ENCODE measurements at places on chromosomes 5 and 9.

DNA sequence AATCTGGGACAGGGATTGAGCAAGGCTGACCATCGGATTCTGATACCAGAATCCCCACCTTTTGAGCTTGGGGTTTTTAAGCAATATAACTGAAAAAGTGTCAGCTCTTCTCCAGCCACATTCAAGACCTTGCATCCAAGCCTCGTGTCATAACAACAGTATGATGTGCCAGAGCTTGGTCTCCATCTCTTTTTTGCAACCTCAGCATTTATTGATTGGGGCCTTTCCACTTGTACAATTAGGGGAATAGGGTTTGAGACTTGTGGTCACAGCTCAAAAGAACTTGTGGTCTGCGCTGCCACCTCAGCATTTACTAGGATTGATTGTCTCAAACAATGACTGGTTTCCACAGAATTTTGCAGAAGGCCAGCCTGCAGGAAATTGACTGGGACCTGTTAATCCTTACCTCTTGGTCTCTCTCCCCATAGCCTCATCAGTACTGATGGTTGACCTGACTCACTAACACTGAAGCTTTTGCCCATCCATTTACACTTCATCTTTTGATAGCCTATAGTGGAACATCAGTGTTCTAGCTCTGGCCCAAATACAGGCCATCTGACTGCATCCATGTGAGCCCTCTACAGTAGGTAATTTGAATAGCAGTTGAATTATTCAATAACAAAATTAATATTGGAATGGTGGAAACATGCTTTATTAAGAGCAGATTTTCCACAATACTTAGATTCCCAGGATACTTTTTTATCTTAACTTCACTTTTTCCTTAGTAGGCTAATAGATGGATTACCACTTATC is 381.6 kb upstream of the PRR16 start:
- DNase-seq: no peak

DNA sequence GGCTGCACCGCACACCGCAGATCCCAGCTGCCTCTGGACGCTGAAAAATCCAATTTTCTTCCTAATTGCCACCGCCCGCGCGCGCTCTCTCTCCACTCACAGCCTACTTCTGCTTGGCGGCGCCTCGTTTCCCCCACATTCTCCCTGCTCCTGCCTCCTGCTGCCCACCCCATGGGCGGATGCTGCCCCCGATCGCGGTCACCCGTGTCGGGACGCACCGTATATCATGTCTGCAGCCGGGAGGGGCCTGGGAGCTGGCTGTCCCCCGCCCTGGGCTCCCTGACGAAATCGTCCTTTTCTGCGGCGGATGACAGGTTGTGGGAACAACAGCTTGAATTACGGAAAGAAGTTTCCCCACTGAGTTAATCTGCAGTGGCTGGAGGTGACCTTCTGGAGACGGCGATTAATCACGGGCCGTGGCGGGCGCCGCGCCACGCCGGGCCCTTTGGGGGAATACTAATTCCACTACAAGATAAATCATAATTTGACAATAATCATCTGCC is 36.3 kb upstream of the PSD2 start:
- DNase-seq: no peak

DNA sequence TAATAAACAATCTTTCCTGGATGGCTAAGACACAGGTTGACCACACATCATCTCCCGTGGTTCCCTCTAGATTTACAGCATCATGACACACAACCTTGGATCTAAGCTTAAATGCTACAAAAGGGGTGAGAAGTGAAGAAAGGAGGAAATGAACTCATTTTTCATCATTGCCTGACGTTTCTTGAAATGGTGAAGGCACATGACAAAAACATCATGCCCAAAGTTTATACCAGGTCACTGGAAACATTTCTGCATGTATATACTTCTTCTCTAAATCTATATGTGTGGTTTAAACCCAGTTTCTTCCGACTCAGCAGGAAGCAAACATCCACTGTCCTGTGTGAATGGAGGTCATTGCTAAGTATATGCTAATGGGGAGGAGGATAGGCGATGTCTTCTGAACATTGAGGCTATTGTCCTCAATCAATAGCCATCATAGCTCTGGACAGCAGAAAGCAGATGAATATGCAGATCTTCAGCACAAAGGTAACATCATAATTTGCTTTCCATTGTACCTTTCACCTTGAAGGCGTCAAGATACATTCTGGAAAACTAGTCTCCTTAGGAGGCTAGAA is 137.4 kb downstream of the MED27 start:
- no peak for DNase-seq

DNA sequence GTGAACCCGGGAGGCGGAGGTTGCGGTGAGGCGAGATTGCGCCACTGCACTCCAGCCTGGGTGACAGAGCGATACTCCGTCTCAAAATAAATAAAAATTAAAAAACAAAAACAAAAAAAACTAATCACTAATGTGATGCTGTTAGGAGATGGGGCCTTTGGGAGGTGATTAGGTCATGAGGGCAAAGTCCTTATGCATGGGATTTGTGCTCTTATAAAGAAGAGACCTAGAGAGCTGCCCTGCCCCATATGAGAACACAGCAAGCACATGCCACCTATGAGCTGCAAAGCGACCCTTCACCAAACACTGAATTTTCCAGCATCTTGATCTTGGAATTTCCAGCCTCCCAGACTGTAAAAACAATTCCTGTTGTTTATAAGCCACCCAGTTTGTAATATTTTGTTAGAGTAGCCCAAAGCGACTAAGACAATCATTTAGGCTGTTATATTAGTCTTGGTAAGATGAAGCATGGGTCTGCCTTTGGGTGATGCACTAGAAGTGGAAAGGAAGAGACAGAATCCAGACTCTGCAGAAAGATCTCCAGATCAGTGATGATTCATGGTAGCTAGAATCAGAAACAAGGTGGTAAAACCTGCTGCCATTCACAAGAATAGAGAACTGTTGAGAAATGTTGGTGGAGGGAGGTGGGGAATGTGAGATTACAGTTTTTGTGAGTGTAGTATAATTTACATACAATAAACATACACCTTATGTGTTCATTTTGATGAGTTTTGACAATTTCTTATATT is 26.2 kb downstream of the GPR21 start:
- no peak for DNase-seq

DNA sequence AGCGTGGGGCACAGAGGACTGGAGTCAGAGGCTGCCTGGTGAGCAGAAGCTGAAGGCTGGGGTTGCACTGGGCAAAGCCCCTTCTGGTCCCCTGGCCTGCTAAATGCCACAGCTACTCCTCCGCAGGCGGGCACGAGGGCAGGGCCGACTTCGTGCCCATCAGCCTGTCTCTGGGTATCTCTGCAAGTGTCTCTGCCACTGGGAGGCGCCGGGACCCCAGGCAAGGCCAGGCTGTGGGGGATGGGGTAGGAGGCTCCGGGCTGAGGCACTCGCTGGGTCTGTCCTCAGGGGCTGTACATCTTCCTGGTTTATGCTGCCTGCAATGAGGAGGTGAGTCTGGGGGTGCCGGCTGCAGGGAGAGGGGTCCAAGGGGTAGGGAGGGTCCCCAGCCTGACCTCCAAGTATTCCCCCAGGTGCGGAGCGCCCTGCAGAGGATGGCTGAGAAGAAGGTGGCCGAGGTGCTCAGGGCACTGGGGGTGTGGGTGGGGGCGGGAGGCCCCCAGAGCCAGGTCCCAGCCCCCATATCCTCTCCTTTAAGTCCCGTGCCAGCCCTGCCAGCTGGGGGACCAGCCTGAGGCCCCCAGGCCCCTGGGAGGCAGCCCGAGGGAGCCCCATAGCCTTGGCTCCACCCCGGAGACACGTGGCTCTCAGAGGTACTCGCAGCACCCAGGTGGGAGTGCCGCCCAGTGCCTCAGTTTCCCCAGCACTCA is 25.1 kb downstream of the ADGRD2 start:
- DNase-seq: no peak

- no peak for DNase-seq
These were observed 20.3 kb downstream of the AK8 start for GRCh38 chr9:132857616-132858342.

DNA sequence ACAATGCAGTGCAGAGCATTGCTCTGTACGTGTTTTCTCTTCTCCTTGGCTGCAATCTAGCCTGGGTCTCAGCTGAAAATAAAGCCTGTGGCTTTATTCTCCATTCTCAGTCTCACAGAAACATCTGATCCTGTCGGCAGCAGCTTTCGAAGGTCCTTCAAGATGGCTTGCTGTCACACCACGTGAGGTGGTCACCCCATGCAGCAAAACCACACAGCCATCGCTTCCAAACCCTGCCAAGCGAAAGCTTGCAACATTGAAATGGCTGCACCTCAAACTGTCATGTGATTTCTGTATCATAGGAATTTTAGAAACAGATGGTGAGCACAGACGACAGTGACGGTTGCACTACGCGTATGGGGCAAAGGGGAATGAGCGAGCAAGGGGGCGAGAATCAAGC is 98.5 kb upstream of the SMARCA2 start:
- no peak for DNase-seq

DNA sequence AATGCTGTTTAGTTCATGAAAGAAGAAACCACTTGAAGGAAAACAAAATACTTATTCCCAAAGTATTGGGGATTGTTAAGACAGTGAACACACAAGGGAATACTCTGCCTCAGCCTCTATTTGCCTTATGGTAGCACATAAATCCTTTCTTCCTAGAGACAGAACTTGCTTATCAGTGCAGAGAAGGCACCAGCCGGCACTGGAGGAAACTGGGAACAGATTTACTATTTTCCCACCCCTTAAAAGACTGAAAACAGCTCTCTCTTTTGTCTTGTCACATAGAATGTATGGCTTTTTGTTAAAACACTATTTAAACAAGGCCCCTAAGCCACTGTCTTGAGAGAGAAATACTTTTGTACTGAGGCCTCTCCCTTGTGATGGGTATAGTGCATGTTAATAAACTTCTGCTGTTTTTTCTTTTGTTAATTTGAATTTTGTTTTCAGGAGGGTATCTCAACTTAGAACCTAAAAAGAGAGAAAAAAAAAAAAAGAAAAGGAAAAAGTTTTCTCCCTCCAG is 40.7 kb upstream of the EDIL3 start:
- DNase-seq: no peak

GRCh38 chr9:16671591-16672137 is 198.8 kb downstream of the BNC2 start:
- DNase-seq: no peak

GRCh38 chr9:37060833-37061232 is 26.8 kb upstream of the PAX5 start:
- no peak for DNase-seq

- DNase-seq: no peak
These were observed 145.4 kb downstream of the MTX3 start for GRCh38 chr5:79845448-79846197.

GRCh38 chr5:756865-757345 is 27.6 kb downstream of the ZDHHC11B start:
- no peak for DNase-seq

DNA sequence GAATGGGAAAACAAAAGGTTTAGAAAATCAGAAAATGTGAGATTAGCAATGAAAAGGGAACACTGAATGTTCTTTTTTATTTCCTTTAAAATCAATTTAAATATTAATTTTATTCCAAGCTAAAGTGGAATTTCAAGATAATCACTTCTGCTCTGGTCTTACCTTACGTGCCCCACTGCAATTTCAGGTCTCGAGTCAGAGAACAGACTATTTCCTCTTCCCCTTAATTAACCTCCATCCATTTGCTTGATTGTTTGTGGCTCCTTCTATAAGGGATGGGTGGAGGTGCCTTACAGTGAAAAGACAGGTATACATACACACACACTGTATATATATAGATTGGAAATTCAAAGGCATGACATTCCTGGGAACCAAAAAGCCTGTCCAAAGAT is 137.1 kb downstream of the SUSD1 start:
- no peak for DNase-seq

DNA sequence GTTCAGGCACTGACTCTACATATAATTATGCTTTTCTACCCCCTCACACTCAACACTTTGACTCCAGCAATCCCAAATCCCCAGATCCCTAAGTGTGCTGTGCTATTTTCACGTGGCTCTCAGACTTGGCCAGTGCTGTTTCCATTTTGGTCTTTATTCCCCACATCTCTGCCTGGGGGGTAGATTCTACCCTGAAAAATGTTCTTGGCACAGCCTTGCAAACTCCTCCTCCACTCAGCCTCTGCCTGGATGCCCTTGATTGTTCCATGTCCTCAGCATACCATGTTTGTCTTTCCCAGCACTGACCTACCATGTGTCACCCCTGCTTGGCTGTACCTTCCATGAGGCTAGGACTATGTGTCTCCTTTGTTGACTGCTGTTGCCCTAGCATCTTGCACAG is 43.0 kb downstream of the FXN start:
- DNase-seq: no peak

Measured in stimulated activated CD8-positive, alpha-beta memory T cell treated with anti-CD3 and anti-CD28 coated beads, Interleukin-15, amount 100 ng/mL, for 1 hour (primary cell).